ENCODE measurements at places on chromosomes 3 and 15. TPM values are rescaled to one million over a fixed set of nuclear protein-coding genes. Genes with fewer than 3 reads are reported as not detected.

TRMT10C gene
- 51.2 TPM for total RNA-seq

- no peak for DNase-seq
These were observed 148.6 kb upstream of the NR2F2 start for GRCh38 chr15:96181873-96182301.

SELENOS gene
- 48.5 TPM for total RNA-seq

- DNase-seq: no peak
These were observed 194.2 kb upstream of the PROK2 start for GRCh38 chr3:71979175-71979574.

TMEM158 gene
- not detected for total RNA-seq

TUSC7 gene
- not detected for total RNA-seq

GRCh38 chr15:51907136-51907862 is 64.3 kb downstream of the LEO1 start:
- no peak for DNase-seq

GRCh38 chr3:37148208-37148607 is 26.2 kb downstream of the LRRFIP2 start:
- DNase-seq: no peak

DNA sequence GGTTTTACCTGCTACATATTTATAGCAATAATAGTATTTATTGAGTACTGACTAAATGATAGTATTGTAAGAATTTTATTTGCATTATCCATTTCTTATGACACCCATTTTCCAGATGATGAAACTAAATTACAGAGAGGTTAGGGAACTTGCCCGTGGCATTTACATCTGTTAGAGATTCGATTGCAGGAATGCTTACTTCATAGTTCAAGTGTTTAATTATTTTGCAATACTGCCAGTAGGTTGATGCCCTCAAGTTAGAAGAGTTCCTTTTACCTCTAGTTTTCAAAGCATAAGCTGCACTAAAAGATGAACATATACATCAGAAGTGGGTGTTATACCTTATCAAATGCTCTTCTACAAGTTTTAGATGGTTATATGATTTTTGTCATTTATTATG is 362.8 kb upstream of the RGMA start:
- DNase-seq: no peak

GRCh38 chr15:101052681-101053121 is 133.5 kb downstream of the LRRK1 start:
- no peak for DNase-seq

DNA sequence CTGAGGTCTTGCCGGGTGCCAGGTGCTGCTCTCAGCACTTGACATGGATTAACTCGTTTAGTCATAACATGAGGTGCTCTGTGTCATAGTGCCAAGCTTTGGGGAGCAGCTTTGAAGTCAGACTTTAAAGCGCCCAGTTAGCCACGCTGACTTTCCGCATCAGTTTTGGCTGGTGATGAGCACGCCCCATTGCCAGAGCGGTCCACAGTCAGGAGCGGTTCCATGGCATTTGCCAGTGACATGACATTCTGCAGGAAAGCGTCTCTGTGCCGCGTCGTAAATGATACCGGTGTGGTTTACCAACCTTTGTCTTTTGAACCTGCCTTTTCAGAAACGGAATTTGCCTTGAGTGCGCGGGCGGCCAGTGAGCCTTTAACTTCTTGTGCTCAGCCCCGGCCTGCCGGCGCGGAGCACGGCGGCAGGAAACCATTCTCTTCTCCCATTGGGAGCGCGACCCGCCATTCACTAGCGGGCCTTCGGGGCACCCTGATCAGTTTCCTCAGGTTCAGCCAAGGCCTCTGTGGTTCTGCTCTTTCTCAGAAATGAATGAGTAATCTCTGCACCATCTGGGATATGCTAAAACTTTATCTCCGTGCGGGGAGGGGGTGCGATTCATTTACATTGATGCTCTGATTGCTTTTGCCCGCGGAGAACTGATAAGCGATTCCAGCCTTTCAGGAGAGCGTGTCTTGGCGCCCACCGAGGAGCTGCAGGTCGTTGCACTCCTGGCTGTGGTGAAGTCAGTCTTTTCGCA is 1.7 kb upstream of the SLC2A2 start:
- peak; percentile 5 for DNase-seq

SLC24A5 gene
- not detected for total RNA-seq

- no peak for DNase-seq
These were observed 45.1 kb downstream of the HMCES start for GRCh38 chr3:129323651-129324294.

DNA sequence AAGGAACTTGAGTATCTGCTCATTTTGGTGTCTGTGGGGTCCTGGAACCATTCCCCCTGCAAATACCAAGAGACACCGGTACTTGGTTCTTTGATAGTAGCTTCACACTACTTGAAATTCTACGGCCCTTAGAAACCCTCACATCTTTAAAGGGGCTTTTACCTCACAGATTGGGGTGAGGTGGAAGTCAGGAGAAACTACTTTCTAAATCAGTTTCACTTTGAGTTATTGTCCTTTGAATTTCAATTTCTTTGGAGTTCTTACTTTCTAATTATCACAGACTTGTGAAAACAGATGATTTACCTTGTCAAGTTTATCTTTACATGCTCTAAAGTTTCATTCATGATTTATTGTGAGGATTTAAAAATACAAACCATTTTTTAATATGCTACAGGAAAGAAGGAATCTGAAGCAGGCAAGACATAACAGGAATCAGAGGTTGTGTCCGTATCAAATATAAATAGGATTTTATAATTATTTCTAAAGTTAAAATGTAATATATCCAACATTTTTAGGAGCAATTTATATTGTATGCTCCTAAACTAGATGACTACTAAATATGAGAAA is 98.9 kb downstream of the NEDD4 start:
- no peak for DNase-seq

TMEM39A gene
- total RNA-seq: 58.0 TPM

GREM1 gene
- not detected for total RNA-seq

LRTM1 gene
- total RNA-seq: not detected

MED12L gene
- 0.49 TPM for total RNA-seq

DNA sequence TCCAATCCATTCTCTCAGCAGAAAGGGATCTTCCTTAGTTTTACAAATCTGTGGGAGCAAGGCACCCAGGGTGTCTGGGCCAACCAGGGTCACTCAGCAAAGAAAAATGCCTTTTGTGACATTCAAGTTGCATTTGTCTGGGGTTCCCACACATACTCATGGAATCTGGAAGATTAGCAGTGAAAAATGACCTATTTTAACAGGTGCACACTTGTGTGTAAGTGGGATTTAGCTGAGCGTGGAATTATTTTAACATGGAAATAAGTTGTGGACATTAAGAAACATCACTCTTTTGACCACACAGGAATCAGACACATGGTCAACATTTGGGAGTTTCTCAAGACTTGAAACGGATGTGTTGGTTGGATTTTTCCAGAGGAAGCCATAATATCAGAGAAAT is 234.9 kb downstream of the OPA1 start:
- no peak for DNase-seq

- no peak for DNase-seq
These were observed 777.2 kb downstream of the GRM7 start for GRCh38 chr3:7638103-7638502.

MKRN3 gene
- 2.6 TPM for total RNA-seq

GRCh38 chr3:171874251-171874681 is 31.1 kb downstream of the TMEM212 start:
- no peak for DNase-seq

CCR9 gene
- total RNA-seq: 6.5 TPM
